ENCODE measurements at places on chromosomes 1 and 21.

DNA sequence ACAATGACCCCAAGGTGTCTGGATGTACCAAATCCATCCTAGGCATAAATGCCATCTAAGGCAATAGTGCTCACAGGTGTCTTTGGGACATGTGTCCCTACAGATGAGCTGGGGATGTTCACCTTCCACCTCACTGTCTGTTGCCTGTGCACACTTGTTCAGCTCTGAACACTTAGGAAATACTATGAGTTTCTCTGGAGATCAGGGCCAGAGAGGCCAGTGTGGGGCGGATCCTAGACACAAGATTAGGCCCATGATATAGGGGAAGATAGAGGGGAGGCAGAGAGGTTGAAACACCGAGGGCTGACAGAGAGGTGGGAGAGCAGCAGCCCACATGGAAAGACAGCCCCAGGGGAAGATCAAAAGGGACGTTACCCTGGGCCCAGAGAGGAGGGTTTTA is 25.6 kb downstream of the C1orf116 start:
- no peak for DNase-seq

GRCh38 chr21:34874684-34875513 is 174.2 kb downstream of the RUNX1 start:
- DNase-seq = no peak

- DNase-seq = peak; percentile 15
Observed at GRCh38 chr1:211738691-211739301, 63.4 kb upstream of the NEK2 start.

DNA sequence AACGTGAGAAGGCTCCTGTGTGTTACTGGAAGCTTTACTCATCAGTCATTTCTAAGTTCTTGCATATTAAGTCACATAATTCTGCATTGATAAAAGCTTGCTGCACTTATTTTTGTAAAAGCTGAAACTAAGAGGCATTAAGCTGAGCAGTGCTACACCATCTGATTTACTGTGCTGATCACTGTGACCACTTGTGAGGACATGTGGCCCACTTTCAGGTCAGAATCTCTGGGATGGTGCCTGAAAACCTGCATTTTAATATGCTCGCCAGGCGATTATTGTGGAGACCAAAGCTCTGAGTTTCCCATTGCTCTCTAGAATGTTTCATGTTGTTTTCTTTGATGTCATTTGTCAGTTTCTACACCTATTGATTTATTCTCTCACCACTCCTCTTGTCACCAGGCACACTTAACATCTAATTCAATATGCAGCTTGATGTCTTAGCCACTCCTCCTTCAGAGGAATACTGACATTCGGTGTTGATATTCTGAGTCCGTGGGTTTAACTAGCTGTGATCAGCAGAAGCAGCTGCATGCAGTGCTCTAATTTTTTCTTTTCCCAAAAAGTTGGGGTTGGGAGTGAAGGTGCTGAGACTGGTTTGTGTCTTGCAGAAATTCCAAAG is 85.3 kb downstream of the RAVER2 start:
- DNase-seq = no peak

GRCh38 chr21:21632926-21633325 is 634.7 kb downstream of the NCAM2 start:
- no peak for DNase-seq

- no peak for DNase-seq
Observed at GRCh38 chr1:216723274-216723780, at the start of gene ESRRG. ESRRG (minus strand) TSS chr1:216723429; CDS start chr1:216723299, 130 bp downstream.

- no peak for DNase-seq
Observed at GRCh38 chr21:38645282-38645681, 147.0 kb upstream of the ERG start.

DNA sequence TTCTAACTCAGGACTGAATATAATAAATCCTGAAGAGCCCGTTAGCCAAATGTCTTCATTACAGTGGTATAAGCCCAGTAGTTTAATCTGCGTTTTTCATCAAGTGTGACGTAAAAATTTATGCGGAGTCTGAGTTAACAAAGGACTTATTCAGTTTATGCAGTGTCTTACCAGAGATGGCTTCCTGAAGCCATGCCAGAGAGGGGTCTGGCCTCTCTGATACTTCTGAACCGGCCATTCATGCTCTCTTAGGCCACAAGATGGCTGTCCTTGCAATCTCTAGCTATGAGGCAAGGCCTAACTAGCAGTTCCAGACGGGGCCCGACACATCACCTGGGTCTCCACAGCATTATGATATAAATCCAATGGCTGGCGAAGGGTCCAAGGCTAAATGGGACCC is 101.4 kb downstream of the TEX35 start:
- DNase-seq = no peak

DNA sequence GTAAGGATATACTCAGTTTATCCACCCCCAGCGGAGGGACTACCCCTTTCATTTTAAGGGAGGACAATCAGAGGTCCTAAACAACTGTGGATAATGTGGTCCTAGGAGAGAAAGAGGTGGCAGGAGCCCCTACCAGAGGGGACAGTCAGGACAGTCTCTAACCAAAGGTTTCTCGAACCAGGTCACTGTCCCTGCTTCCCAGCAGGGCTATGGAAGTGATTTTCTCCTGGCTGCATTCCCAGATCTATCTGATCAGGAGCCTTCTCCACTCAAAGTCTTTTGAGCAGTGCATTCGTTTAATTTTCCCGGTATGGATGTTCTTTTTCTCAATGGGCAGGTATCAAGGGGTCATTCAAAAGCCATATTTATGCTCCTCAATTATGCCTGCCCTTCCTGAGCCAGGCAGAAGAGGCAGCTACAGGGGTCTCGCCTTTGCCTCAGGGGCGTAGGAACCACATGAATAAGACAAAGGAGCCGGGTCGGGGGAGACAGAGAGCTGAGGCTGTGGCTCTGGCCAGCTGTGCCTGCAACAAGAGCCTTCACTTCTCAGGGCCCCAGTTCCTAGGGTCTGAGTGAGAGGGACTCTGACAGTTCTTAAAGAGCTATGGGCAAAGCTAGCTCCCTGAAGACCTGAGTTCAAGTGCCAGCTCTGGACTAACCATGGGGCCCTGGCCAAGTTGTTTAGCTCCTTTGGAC is 62.5 kb upstream of the DMRTB1 start:
- no peak for DNase-seq

DNA sequence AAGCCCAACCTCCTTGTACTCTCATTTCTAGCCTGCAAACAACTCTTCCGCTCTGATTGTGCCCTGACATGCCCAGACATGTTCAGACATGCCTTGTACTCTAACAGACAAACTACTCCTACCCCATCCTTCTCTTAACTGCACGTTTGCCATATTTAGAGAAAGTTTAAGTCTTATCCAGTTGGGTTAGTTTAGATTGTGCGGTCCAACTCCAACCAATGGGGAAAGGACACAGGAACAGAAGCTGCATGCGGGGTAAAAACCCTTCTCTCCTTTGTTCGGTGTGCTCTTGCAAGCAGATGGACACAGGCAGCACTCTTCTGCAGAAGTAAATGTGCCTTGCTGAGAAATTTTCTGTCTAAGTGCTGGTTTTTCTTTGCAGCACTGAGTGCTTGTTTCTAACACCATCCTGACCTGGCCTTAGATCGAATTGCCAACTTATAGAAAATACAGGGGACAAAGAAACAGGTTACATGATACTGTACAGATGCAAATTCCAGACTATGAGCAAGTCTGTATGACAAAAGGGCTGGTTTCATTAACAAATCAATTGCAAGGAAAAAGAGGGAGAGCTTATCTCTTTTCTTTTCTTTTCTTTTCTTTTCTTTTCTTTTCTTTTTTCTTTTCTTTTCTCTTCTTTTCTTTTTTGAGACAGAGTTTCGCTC is 35.8 kb upstream of the IFNGR2 start:
- no peak for DNase-seq

DNA sequence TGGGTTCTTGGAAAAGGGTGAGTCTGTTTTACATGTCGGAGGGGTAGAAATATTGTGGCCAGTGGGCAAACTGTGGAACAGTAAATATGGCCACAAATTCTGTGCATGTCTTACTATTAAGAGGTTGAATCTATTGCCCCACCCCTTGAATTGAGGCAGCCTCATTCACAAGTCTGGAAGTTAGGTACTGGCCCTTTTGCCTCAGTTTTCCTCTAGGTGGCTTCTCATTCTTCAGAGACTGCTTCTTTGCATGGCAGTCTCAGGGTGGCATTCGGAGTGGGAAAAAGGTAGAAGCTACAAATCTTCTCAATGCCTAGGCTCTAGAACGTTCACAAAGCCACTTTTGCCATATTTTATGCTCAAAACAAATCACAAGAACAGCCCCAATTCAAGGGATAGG is 57.2 kb downstream of the SLC9C2 start:
- DNase-seq = no peak

DNA sequence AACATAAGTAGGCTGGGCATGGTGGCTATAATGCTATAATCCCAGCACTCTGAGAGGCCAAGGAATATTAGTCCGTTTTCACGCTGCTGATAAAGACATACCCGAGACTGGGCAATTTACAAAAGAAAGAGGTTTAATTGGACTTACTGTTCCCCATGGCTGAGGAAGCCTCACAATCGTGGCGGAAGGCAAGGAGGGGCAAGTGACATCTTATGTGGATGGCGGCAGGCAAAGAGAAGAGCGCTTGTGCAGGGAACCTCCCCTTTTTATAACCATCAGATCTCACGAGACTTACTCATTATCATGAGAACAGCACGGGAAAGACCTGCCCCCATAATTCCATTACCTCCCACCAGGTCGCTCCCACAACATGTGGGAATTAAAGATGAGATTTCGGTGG is 28.5 kb downstream of the PTGFRN start:
- DNase-seq = no peak

GRCh38 chr1:110677526-110677925 is 2.8 kb upstream of the KCNA3 start:
- no peak for DNase-seq

DNA sequence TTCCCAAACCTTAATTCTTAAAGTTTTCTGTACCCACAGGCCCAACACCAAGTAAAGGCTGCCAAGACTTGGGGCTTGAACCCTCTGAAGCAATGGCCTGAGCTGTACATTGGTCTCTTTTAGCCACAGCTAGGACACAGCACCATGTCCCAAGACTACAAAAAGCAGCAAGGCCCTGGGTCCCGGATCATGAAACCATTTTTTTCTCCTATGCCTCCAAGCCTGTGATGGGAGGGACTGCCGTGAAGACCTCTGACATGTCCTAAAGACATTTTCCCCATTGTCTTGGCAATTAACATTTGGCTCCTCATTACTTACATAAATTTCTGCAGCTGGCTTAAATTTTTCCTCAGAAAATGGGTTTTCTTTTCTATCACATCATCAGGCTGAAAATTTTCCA is 30.9 kb downstream of the ZNF670 start:
- DNase-seq = no peak

- DNase-seq = no peak
Observed at GRCh38 chr1:83545066-83545862, 453.7 kb downstream of the TTLL7 start.

- DNase-seq = no peak
Observed at GRCh38 chr1:162716123-162716522, 74.4 kb upstream of the HSD17B7 start.

DNA sequence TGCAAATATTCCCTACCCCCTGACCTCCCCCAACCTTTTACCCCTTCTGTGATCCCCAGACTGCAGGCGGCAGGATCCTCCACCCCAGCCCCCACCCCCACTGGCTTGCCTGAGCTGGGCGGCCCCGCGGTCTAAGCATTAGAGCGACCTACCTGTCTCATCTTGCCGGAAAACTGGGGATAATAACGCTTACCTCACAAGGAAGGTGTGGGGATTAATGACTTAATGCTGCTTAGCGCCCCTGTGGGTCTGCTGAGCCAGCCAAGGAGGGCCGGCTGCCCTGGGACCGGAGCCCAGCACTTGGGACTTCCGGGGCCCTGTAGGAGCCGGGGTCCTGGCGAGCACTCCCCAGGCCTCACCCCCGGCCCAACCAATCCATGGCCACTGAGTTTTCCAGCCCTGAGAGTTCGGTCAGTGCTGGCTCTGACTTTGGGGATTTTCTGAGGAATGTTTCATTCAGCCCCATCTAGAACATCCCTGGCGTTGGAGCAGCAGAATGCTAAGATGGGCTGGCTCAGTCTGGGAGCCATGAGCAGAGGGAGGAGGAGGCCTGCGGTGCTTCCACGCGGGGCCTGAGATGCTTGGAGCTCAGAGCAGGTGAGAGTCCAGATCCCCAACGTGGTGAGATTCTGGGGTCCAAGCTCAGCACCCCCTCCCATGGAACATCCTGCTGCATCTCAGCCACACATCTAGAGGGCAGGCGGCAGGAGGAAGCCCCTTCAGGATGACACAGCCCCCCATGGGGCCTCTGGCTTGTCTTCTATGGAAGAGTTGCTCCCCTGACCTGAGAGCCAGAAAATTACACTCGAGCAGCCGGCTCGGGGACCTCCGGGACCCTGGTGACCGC is 97.9 kb downstream of the RIPK4 start:
- DNase-seq = no peak

- DNase-seq = no peak
Observed at GRCh38 chr1:36818771-36819170, 215.5 kb downstream of the GRIK3 start.

DNA sequence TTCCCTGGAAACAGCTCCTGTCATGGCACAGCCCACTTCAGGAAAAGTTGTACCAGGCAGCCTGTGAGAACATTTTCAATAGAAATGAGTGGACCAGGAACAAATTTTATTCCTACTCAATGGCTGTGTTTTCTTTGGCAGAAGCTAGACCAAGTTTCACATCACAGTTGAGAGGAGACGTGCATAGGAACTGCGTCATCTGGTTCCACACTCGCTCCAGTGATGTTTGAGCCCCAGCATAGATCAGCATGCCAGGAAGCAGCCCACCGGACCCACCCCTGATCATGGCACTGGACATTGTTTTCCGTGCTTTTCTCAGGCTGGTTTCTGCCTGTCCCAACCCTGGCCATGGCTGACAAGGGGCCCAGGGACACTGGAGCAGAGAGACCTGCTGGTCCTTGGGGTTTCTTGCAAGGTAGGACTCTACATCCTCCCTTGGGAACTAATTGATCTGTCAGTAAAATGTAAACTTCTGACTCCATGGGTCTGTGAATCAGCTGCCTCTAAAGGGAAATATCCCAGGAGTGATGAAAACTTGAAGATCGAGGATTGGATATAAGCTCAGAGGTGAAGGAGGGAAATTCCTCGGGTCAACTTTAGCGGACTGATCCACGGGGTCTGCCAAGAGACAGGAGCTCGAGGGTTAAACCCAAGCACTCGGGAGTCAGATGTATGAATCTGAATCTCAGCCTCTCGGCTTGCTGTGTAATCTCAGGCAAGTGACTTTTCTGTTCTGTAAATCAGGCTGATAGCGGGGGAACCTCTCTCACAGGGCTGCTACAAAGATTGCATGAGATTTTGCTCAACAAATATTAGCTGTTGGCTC is 35.7 kb downstream of the NEK2 start:
- no peak for DNase-seq

DNA sequence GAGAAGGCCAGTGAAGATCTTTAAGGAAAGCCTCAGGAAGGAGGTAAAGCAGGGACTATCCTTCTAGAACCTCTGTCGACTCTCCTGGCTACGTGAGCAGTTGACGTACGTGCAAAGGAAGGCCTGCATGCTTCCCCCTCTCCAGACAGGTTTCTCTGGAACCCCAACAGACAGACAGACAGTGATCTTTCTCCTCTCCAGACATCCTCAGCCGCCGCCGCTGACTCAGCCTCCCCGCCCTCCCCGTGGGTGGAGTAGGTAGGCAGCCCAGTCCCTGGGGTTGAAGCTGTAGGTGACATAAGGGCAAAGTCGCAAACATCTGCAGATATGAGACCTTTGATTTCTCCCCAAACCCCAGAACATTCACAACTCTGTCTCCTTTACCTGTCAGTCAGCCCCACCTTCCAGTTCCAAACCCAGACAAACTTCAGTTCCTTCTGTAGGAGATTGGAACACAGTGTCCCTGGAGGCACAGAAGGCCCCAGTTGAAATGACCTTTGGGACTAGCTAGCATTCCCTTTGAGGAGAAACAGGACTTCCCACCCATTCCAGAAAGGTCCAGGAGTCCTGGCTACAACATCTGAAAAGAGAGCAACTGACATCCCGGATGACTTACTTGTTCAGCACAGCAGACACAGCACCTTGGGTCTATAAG is 146.0 kb upstream of the JUN start:
- DNase-seq = peak; percentile 58

Measured in stimulated activated CD4-positive, alpha-beta T cell treated with anti-CD3 and anti-CD28 coated beads, Interleukin-12 subunit alpha, Interleukin-12 subunit beta, amount 100 ng/mL, for 4 hours (primary cell).